ENCODE measurements at places on chromosomes 4 and X.
A peak's percentile ranks its signal among the peaks of the same experiment; 100 is the strongest.

DNA sequence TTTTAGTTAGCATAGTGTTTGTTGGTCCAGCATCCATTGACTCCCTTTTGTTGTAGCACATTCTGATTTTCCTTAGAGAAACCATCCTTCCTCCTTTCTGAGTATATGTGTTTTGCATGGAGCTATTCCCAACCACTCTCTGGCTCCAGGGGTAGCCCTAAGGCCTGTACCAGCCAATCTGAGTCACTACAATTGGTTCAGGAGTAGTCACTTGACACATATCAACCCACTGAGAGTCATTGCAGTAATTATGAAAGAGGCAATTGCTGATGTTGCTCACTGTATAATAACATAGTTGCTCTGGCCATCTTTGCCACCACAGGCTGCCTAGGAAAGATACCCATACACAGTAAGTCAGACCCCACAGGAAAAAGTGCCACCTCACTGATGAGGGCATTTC is 71.2 kb upstream of the GRID2 start:
- no peak for DNase-seq
- no peaks in the 10 kb centered on the region for H3K4me1 ChIP-seq
- no peak overlapping the region for H3K27ac ChIP-seq
- H3K36me3 ChIP-seq, result no peaks in the 10 kb centered on the region
- no peak overlapping the region for H3K4me3 ChIP-seq
- H3K27me3 ChIP-seq, result no peaks in the 10 kb centered on the region

GRCh38 chr4:113539408-113539807 is 222.1 kb downstream of the CAMK2D start:
- no peak for DNase-seq
- no peaks in the 10 kb centered on the region for H3K4me1 ChIP-seq
- H3K4me3 ChIP-seq, result no peak overlapping the region
- no peak overlapping the region for H3K27ac ChIP-seq
- H3K27me3 ChIP-seq, result no peaks in the 10 kb centered on the region

- no peaks in the 10 kb centered on the region for H3K27me3 ChIP-seq
- no peaks in the 10 kb centered on the region for H3K36me3 ChIP-seq
- H3K4me3 ChIP-seq, result no peak overlapping the region
- no peaks in the 10 kb centered on the region for H3K4me1 ChIP-seq
- no peak overlapping the region for H3K27ac ChIP-seq
Measured at GRCh38 chr4:110501826-110502225, 25.9 kb downstream of the ENPEP start.

DNA sequence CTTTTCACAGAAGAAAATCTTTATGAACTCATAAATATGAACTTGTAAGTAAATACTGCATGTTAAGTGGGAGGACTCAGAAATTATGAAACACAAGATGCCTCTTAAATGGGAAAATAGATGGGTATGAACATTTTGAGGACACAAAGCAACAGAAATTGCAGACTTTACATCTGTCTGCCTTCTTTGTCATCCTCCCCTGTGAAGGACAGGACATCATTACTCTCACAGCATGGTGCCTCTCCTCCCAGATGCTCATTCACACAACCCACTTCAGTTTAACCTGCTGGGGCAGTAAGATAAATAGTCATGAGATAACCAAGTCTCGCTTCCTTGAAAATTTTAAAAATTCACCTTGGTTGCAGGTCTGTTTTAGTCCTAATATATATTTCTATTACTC is 144.5 kb downstream of the APBB2 start:
- no peaks in the 10 kb centered on the region for H3K27me3 ChIP-seq
- H3K4me3 ChIP-seq, result no peak overlapping the region
- H3K4me1 ChIP-seq, result peaks cover 15% of the 10 kb centered on the region
- no peak for DNase-seq

GRCh38 chrX:41559235-41560052 is 112.3 kb downstream of the NYX start:
- H3K4me3 ChIP-seq, result no peak overlapping the region
- no peaks in the 10 kb centered on the region for H3K36me3 ChIP-seq
- peak; percentile 15 for DNase-seq

DNA sequence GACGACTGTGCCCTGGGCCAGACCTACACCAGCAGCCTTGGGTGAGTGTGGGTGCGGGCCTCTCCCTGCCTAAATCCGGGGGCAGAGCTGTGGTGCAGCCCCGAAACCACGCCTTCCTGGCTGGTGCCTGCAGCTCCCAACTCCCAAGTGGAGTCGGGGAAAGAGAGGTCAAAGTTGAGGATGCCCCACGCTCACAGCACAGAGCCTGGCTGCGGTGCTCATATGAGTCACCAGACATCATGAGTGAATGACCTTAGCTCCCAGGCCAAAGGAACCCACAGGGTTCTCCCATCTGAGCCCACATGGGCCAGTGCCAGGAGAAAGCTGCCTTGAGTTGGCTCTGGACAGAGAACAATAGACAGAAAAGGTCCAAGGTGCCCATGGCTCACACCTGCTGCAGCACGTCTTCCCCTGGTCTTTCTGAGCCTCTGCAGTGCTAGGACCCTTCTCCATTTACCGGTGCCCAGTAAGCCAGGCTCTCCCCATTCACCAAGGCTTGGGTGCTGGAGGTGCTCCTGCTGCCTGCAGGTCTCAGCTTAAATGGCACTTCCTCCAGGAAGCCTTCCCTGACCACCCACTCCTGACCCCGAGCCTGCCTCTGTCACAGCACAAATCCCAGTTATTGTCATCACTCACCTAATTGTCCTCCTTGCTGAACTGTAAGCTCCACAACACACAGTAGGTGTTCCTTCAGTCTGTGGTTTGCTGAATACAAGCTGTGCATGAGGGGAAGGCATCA is 224.2 kb downstream of the AFAP1 start:
- H3K4me1 ChIP-seq, result no peaks in the 10 kb centered on the region
- no peaks in the 10 kb centered on the region for H3K27me3 ChIP-seq
- no peak for DNase-seq
- no peak overlapping the region for H3K4me3 ChIP-seq
- H3K36me3 ChIP-seq, result no peaks in the 10 kb centered on the region

DNA sequence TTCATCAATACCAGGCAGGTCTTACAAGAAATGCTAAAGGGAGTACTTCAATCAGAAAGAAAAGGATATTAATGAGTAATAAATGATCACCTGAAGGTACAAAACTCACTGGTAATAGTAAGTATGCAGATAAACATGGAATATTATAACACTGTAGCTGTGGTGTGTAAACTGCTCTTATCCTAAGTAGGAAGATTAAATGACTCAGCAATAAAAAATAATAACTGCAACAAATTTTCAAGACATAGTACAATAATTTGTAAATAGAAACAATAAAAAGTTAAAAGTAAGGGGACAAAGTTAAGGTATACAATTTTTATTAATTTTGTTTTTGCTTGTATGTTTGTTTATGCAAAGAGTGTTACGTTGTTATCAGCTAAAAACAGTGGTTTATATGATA is 43.7 kb upstream of the DACH2 start:
- no peak overlapping the region for H3K27ac ChIP-seq
- no peak for DNase-seq
- H3K27me3 ChIP-seq, result no peaks in the 10 kb centered on the region
- H3K4me3 ChIP-seq, result no peak overlapping the region

GRCh38 chr4:93764639-93765246 is 63.8 kb upstream of the ATOH1 start:
- no peaks in the 10 kb centered on the region for H3K4me1 ChIP-seq
- DNase-seq, result peak; percentile 80
- H3K27me3 ChIP-seq, result no peaks in the 10 kb centered on the region
- H3K27ac ChIP-seq, result no peak overlapping the region
- H3K4me3 ChIP-seq, result no peak overlapping the region

GRCh38 chr4:48228949-48229348 is 40.7 kb downstream of the TEC start:
- H3K4me3 ChIP-seq, result no peak overlapping the region
- H3K27me3 ChIP-seq, result no peaks in the 10 kb centered on the region
- no peaks in the 10 kb centered on the region for H3K4me1 ChIP-seq

- H3K27ac ChIP-seq, result no peak overlapping the region
- DNase-seq, result no peak
- H3K27me3 ChIP-seq, result no peaks in the 10 kb centered on the region
- H3K4me3 ChIP-seq, result no peak overlapping the region
- no peaks in the 10 kb centered on the region for H3K36me3 ChIP-seq
- no peaks in the 10 kb centered on the region for H3K4me1 ChIP-seq
Measured at GRCh38 chrX:10926404-10926803, 184.7 kb upstream of the HCCS start.

DNA sequence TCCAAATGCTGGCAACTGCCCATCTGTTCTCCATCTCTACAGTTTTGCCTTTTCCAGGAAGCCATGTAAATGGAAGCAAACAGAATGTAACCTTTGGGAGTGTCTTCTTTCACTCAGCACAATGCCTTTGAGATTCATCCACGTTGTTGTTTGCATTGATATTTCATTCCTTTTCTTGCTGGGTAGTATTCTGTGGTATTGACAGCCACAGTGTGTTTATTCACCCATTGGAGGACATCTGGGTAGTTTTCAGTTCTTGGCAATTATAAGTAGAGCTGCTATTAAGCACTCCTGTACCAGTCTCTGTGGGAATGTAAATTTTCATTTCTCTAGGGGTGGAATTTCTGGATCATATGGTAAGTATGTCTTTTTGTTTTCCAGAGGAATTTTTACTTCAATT is 194.3 kb upstream of the RPS6KA3 start:
- H3K27me3 ChIP-seq, result peaks cover 13% of the 10 kb centered on the region
- H3K27ac ChIP-seq, result no peak overlapping the region
- no peaks in the 10 kb centered on the region for H3K4me1 ChIP-seq
- DNase-seq, result no peak

- no peaks in the 10 kb centered on the region for H3K36me3 ChIP-seq
- H3K27ac ChIP-seq, result no peak overlapping the region
- no peak overlapping the region for H3K4me3 ChIP-seq
- H3K27me3 ChIP-seq, result no peaks in the 10 kb centered on the region
Measured at GRCh38 chrX:124690495-124690894, 344.1 kb downstream of the SH2D1A start.

GRCh38 chr4:3711183-3712111 is 54.7 kb upstream of the ADRA2C start:
- no peak overlapping the region for H3K4me3 ChIP-seq
- peak; percentile 61 for DNase-seq
- peaks cover 6% of the 10 kb centered on the region for H3K4me1 ChIP-seq
- H3K27me3 ChIP-seq, result no peaks in the 10 kb centered on the region
- peak overlapping the region; percentile 81 for H3K27ac ChIP-seq
- H3K36me3 ChIP-seq, result no peaks in the 10 kb centered on the region

GRCh38 chr4:8085491-8086117 is 73.0 kb downstream of the ABLIM2 start:
- H3K27ac ChIP-seq, result no peak overlapping the region
- H3K4me1 ChIP-seq, result no peaks in the 10 kb centered on the region
- DNase-seq, result no peak
- no peaks in the 10 kb centered on the region for H3K36me3 ChIP-seq

DNA sequence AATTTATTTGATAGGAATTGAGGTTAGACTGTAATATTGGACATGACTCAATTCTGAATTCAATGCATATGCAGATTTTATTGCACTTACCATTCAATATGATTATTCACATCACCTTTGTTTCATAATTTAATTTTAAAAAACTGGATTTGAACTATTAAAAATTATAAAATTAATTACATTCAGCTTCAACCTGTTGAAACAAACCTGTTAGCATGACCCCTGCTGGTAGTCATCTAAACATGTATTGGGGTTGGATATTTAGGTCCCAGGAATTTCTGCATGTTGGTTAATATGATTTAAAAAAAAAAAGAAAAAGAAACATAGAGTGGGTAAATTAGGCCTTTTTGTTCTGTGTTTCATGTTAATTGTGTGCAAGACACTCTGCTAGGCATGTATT is 85.9 kb downstream of the ARSJ start:
- H3K27me3 ChIP-seq, result no peaks in the 10 kb centered on the region
- H3K27ac ChIP-seq, result no peak overlapping the region
- no peaks in the 10 kb centered on the region for H3K36me3 ChIP-seq
- DNase-seq, result no peak

GRCh38 chr4:86939729-86940575 is 5.1 kb downstream of the AFF1 start:
- no peak for DNase-seq
- no peaks in the 10 kb centered on the region for H3K27me3 ChIP-seq
- H3K4me3 ChIP-seq, result peak overlapping the region; percentile 17
- H3K4me1 ChIP-seq, result peaks cover 21% of the 10 kb centered on the region

DNA sequence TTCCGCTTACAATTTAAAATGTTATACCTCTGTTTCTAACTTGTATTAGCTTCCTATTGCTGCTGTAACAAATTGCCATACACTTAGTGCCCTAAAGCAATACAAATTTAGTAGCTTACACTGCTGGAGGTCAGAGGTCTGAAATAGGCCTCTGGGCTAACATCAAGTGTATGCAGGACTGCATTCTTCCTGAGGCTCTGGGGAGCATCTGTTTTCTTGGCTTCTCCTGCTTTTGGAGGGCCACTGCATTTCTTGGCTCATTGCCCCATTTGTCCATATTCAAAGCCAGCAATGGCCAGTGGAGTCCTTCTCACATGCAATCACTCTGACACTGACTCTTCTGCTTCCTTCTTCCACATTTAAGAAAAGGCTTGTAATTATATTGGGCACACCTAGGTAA is 639.8 kb upstream of the INTU start:
- no peak overlapping the region for H3K27ac ChIP-seq
- H3K4me3 ChIP-seq, result no peak overlapping the region
- H3K27me3 ChIP-seq, result no peaks in the 10 kb centered on the region
- H3K36me3 ChIP-seq, result no peaks in the 10 kb centered on the region
- no peaks in the 10 kb centered on the region for H3K4me1 ChIP-seq
- DNase-seq, result no peak

DNA sequence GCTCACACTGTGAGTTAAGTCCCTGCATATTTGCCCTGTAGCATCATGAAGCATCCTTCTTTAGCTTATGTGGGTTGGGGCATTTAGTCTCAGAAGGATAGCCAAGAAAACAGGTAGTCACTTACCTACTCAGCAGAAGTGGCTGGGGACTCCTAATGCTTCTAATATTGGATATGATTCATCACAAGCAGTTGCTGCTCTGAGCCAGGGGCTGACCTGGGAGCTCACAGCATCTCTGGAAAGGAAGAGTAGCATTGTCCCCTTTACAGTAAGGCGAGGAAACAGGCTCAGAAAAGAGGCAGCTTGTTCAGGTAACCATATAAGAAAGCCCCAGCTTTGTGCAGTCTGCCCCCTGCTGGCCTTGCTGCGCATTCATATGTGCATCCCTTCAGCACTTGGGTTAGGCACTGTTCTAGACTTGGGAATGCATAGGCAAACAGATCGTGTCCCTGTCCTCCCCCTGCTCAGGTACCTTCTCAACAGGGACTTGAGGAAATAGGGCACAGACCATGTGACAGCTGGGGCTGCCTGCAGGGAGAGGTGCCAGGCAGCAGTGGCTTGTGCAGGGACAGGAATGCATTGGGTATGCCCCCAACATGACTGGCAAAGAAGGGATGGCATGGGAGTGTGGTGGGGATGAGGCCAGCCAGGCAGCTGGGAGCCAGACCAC is 35.7 kb upstream of the TBC1D14 start:
- H3K4me3 ChIP-seq, result no peak overlapping the region
- peak; percentile 65 for DNase-seq
- H3K4me1 ChIP-seq, result no peaks in the 10 kb centered on the region
- H3K27me3 ChIP-seq, result no peaks in the 10 kb centered on the region
- peaks cover 4% of the 10 kb centered on the region for H3K36me3 ChIP-seq

GRCh38 chrX:41317477-41318208 is 16.3 kb upstream of the DDX3X start:
- no peaks in the 10 kb centered on the region for H3K27me3 ChIP-seq
- no peaks in the 10 kb centered on the region for H3K36me3 ChIP-seq
- DNase-seq, result no peak
- H3K27ac ChIP-seq, result no peak overlapping the region
- H3K4me3 ChIP-seq, result no peak overlapping the region

Measured in kidney (tissue), 22 donors.